Activated T-helper 9 cell treated with anti-CD3 and anti-CD28 coated beads, Interleukin-2, amount 50 U/mL, for 16 hours (primary cell): ENCODE measurements at places on chromosomes 3 and 15.

- DNase-seq: no peak
These were observed 81.3 kb upstream of the NAALADL2 start for GRCh38 chr3:174777813-174778212.

- DNase-seq: no peak
These were observed 46.9 kb downstream of the STARD9 start for GRCh38 chr15:42621996-42622925.

GRCh38 chr15:88147760-88148159 is 108.8 kb downstream of the NTRK3 start:
- no peak for DNase-seq

DNA sequence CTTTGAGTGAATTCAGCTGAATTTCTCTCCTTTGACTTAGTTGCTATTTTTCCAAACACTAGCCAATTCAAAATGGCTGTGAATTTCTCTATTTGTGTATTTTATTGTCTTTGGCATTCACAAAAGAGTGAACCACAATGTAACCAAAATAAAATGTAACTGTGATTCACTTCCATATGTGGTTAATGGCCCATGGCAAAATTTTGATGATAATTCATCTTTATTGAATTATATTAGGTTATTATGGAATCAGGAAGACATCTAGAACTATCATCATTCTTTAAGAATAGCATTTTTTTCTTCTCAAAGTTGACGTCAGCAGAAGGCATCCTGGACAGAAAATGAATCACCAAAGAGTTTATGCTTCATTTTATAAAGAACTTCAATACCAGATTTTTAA is 705.3 kb upstream of the NAALADL2 start:
- no peak for DNase-seq

DNA sequence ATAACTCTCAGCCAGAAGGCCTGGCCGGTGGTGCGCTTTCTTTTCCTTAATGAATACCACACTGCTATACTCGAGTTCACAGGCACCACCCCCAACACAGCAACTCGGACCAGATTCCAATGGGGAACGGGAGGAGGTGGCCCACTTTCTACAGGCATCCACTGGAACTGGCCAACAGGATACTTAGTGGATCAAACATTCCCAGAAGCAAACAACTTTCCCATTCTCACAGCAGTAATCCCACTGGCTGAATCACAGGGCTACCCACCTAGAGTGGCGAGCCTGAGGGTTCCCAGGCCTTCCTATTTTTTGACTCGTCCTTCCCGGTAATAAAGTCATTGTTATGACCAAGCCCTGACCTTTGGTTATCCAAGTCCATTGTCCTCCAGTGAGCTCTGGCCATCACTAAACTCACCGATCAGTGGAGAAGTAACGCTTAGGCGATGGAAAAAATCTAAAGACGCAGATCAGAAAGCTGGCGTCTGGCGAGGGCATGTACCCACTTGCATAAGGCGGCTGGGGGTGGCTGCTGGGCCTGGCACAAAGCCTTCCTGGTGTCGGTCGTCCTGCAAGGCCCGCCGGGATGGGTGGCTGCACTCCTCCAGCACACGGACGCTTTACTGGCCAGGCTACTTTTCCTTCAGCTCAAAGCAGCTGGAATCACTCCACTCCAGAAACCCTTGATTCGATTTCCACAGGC is 1.2 kb downstream of the EOGT start:
- no peak for DNase-seq

DNA sequence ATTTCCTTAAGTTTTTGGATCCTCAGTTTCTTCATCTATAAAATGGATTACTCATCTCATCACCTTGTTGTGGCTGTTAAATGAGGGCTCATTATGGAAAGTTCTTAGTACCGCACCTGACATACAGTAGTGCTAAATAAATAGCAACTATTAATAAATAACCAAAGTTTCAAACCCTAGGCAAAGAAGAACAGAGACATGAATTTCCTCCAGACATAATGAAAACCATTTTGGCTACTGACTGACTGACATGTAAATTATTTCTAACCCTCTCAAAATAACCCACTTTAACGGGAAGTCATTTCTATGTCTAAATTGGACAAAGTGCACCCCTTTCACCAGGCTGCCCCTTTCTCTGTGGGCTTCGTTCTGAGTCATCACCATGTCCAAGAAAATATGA is 17.4 kb upstream of the KLHL6 start:
- no peak for DNase-seq

DNA sequence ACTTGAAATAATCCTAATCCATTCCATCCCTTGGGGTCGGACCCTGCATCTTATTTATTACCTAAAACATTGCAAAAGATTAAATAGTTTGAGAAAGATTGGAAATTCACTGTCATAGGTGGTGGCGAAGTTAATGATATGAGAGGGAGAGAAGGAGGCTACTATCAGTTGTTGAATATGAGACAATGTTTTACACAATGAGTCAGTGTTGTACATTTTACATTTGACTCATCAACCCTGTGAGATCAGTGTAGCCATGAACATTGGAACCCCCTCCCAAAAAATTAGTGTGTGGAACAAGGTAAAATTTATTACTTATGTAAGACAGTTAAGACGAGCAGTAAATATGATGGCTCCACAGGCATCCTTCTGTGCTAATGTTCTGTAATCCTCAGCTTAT is 384.3 kb downstream of the MCTP2 start:
- DNase-seq: no peak

DNA sequence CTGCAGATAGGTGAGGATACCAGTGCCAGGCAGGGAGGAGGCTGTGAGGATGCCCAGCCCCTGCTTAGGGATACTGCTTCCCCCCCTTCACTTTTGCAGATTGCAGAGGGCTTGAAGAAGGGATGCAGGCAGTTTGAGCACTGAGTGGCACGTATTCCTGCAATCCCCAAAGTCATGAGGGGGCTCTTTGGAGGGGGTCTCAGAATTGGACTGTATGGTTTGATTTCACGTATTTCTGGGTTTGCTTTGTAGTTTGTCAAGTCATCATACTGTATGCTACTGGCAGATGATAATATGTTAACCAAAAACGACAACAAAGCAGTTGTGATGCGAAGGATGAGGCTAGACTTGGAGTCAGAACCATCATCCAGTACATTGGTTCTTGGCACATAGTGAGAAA is 28.1 kb downstream of the CHST14 start:
- DNase-seq: no peak
